ENCODE measurements at places on chromosomes 11 and 22.

DNA sequence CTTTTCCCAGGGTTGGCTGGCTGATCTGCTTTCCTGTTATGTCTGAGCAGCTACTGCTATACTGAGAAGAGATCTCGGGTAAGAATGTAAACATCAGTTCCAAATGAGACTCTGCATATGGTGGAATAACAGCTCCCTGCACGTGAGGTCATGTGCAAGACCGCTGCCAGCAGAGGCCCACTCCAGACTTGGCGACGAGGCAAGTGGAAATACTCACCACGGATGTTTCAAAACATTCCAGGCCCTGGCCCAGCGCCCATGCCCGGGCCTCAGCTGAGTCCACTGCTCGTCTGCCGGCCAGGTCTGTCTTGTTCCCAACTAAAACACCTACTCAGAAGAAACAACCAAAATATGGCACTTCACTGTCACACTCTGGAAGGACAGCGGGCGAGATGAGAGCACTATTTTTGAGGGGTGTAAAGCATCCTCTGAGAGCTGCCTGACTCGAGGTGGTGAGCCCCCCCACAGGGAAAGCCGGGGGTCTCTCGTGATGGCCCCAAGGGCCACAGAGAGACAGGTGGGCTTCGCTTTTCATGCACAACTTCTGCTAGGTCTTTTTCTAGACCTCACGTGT lies 13.1 kb downstream of the IFT27 start:
- no peak for DNase-seq

DNA sequence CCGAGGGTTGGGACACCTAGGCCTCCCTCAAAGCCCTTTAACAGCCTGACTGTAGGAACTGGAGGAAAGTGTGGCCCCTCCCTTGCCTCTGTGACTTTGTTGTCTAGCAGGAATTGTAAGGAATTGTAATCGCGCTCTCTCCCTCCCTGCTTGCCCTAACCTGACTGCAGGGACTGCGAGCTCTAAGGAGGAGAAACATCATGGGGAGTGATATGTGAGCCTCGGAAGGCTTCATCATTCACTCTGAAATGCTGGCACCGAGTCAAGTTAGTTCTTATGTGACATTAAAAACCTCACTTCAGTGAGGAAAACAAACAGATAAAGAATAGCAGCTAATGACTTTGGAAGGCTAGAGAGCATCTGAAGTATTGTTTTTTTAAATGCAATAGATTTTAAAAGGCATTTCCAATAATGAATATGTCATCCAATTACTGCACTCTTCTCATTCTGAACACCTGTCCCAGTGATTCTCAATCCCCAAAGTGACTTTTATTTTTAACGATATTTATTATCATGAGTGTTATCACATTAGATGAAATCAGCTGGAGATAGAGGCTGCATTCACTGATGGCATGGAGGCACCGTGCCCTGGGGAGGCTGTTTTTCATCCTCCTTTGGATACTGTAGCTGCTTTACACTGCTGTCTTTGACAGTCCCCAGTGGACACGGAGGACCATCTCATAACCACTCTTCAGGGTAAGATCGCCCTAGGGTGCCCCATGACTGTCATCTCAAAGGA lies 58.5 kb upstream of the NTM start:
- no peak for DNase-seq

GRCh38 chr11:12130180-12130980 lies 20.0 kb downstream of the MICAL2 start:
- DNase-seq = no peak

DNA sequence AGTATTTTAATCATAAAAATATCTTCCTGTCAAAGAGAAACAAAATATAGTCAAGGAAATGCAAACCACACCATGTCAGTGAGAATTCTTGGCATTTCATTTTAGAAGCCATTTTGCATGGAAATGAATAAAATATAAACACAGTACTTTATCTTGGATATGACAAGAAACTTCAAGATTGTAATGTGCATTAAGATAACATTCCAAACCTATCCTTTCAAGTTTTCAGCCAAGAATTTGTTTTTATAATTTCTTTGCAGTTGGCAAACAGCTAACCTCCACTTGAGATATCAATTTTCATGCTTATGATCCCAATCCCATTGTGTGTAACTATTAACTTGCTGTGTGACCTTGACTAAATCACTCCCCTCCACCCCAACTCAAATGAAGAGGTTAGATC lies 59.3 kb upstream of the WT1 start:
- no peak for DNase-seq

GRCh38 chr11:109223451-109223850 lies 198.5 kb upstream of the C11orf87 start:
- no peak for DNase-seq

DNA sequence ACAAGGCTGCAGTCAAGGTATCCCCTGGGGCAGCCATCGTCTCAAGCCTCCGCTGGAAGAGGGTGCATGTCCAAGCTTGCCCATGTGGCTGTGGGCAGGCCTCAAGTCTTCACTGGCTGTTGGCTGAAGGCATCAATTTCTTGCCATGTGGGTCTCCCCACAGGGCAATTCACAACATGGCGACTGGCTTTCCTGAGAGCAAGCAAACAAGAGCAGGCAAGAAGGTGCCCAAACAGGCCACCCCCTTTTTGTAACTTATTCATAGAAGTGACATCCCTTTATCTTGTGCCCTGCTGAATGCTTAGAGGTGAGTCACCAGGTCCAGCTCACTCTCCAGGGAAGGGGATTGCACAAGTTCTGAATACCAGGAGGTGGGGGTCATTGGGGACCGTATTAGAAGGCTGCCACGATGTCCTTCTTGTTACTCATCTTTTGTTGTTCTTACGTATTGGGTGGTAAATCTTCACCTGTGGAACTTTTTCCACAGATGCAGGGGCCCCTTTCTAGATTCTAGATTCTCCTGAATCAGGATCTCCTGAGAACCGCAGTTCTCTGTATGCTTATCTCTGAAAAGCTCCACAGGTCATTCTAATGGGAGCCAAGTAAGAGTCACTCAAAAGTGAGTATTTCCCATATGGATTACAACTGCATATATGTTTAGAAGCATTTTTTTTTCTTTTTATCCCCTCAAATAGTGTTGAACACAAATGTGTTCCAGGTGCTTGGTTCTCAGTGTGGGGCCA lies 44.2 kb upstream of the MICAL2 start:
- DNase-seq = no peak

- DNase-seq = no peak
Measured at GRCh38 chr11:123247813-123248379, 52.8 kb upstream of the CLMP start.

DNA sequence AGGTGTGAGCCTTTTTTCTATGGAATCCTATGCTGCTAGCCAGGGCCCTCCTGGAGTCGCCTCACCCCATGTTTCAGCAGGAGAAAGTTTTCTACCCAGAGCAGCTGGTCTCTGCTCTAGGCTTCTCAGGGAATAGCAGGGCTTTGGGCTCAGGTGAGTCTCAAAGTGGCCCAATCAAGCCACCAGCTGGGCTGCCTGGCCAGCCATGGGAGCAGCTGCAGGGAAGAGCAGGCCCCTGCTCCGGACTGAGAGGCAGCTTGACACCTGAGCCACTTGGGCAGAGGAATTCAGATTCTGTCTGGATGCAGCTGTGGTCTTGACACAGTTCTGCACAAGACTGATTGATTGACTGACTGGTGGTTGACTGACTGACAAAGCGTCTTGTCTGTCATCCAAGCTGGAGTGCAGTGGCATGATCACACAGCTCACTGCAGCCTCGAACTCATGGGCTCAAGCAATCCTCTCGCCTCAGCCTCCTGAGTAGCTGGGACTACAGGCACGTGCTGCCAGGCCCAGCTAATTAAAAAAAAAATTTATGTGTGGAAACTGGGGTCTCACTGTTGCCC lies 57.5 kb upstream of the ARFGAP3 start:
- DNase-seq = no peak

- no peak for DNase-seq
Measured at GRCh38 chr11:75386942-75387630, 12.2 kb upstream of the RPS3 start.

DNA sequence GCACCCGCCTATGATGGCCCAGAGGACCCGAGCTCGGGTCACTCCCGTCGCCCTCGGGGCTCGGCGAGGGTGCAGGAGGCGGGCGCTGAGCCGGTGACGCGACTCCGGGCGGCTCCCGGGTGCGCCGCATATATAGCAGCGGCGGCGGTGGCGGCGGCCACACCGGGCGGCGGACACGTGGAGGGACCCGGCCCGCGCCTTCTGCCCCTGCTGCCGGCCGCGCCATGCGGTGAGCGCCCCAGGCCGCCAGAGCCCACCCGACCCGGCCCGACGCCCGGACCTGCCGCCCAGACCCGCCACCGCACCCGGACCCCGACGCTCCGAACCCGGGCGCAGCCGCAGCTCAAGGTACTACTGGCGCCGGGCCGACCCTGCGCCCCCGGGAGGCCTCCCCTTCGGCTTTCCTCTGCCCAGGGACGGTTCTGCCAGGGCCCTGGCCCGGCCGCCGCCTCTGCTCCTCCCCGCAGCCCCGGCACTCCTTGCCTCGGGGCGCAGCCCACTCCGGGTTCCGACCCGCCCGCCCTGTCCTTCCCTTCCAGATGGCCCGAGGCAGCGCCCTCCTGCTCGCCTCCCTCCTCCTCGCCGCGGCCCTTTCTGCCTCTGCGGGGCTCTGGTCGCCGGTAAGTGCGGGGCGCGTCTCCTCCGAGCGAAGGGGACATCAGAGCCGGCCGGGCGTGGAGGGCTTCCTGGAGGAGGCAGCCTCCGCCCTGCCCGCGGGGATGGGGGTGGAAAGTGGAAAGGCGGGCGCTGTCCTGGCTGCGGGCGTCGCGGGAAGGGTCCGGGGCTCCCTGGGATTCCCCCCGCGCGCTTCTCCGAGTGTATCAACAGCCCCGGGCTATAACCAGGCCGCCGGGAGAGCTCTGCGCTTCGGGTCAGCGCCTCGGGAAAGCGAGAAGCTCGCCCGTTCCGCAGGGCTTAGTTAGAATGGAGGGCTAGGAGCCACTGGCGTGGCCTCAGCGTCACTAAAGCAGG lies at the start of gene GAL:
Gene GAL (plus strand): TSS at position 160 of the 972 bp plus-strand sequence. CDS start 380 bp downstream, at position 540.
- DNase-seq = no peak

DNA sequence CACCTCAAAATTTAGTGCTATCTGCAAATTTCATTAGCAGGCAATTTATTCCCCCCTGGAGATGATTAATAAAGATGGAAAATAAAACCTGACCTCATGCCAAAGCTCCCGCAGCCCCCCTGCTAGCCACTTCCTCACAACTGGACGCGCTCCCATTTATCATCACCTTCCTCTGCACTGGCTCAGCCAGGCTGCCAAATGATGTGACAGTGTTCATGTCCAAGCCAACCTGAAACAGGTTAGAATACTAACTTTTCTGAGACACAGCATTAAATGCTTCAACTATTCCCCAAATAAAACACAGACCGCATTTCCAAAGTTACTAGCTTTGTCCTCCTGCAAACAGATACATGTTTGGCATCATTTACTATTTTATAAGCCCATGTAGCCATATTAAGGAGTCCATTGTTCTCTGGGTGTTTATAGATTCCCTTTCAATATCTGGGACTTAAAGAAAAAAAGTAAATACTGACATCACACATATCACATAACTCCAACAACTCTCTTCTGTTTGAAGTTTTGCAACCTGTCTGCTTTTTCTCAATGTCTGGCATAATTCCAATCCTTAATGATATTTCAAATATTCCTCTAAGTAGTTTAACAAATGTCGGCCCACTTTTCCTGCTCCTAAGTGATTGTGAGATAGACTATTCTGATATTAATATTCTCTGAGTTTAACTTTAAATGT lies 829.7 kb upstream of the FAT3 start:
- DNase-seq = no peak

DNA sequence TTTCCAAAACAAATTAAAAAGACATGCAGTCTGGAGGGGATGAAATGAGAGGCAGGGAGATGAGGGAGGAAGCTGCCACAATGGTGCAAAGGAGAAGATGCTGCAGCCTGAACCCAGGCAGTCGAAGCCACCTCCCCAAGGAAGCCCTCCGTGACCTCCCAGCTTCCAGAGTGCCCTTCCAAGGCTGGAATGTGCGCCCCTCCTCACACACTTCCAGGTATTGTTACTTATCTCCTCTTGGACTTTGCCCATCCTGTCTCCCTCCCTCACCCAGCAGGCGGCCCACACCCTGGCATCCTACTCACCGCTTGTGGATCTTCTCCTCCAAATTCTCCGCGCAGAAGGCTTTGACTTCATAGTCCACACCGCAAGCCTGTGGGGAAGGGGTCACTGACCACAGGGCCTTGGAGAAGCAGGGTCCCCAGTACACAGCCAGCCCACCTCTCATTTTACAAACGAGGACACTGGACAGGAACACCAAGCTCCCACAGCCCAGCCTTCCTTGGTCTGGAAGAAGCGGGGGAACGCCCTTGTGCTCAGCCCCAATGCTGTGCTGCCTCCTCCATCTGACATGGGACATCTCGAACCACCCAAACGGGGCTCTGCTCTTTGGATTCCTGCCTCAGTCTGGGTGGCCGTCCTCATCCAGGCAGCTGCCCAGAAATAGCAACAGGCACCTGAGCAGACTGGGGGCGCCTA lies 40.3 kb downstream of the TPBGL start:
- DNase-seq = no peak

GRCh38 chr11:130765951-130766649 lies 150.2 kb downstream of the SNX19 start:
- DNase-seq = no peak

- DNase-seq = no peak
Measured at GRCh38 chr11:120029321-120029720, 108.6 kb downstream of the TRIM29 start.

DNA sequence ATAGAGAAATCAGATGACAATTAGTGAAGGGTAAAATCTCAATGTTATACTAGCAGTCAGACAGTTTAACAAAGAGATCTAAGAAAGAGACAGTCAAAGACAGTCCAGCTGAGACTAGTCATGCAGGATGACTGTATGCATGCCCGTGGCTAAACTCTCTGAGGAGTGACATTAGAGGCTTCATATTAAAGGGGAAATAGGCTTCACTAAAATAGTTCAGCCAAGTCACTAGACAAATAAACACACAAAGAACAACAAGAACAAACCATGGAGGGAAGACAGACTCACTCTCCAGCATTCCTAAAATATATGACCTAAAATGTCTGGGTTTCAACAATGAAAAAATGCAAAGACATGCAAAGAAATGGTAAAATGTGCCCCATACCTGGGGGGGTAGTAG lies 18.6 kb upstream of the APLNR start:
- DNase-seq = no peak

DNA sequence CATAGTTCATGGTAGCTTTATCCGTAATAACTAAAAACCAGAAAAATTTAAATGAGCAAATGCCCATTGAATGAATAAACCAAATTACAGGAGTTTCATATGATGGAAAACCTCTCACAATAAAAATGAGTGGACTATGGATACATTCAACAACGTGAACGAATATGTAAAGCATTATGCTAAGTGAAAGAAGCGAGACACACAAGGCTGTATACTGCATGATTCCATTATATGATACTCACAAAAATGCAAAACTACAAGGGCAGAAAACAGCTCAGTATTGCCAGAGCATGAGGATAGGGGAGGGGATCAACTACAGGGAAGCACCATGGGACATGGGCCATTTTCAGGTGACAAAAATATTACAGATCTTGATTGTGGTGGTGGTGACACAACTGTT lies 22.2 kb downstream of the DDI1 start:
- DNase-seq = no peak

DNA sequence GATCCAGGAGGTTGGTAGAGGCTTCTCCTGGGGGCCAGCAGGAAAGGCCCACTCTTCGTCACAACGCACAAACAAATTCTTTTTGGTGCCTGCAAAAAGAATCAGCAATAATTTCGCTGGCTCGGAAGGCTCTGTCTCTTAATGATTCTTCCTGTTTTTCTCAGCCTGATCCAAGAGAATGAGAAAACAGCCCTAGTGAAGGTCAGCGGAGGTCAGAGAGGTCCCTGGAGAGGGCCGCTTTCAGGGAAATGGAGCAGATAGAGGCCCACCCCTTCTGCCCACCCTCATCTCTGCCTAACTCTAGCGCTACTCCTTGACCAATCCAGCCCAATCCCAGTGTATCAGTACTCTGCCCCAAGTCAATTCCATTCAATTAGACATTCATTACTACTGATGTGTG lies 19.2 kb downstream of the LRRC55 start:
- DNase-seq = no peak
